ENCODE measurements at places on chromosomes 4 and X.

DNA sequence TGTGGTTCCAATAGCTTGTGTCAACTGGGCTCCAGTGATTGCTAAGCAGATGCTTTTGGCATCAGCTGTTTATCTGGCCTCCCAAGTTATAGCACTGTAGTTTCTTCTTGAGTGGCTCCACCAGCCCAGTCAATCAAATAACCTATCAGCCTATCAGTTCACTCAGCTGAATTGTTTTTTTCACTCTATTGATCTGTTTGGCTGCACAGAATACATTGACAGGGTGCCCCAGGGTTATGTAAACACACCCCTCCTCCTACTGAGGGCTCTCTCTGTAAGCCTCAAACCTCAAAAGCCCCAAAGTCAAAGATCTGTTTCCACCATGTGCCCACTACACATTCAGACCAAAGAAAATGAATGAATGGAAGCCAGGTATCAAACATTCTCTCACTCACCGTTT is 214.0 kb downstream of the HS6ST2 start:
- no peak for DNase-seq

DNA sequence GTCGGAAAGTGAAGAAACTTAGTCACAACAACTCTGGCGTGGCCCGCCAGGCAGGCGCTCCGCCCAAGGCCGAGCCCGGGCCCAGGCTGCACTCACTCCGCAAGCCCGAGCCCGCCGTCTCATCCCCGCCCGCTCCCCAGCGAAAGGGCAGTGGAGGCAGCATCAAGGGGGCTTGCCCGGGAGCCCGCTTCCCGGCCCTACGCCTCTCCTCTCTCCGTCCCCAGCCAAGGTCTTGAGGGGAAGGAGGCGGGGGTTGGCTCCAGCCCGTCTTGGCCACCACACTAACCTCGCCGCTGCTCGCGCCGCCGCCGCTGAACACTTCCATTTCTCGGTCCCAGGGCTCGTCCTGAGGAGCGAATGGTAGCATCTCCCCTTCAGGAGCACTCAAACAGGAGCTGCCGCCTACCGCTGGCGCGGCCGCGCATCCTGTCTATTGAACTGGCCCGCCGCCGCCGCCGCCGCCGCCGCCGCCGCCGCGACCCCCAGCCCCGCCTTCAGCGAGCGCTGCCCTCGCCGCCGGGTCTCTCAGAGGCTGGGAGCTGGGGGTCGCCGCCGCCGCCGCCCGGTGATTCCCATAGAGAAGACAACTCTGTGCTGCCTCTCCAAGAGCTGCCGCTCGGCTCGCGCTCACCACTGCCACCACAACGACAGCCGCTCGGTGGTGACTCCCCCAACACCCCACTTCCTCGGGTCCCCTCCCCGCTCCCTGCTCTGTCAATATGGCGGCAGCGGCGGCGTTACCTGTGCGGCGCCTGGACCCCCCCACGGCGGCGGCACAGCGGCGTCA is at the start of gene RPS6KA6:
Gene RPS6KA6, minus strand, starts transcription at position 667 of the 787 bp plus-strand sequence. Its CDS starts 300 bp downstream, at position 367.
- peak; percentile 4 for DNase-seq

DNA sequence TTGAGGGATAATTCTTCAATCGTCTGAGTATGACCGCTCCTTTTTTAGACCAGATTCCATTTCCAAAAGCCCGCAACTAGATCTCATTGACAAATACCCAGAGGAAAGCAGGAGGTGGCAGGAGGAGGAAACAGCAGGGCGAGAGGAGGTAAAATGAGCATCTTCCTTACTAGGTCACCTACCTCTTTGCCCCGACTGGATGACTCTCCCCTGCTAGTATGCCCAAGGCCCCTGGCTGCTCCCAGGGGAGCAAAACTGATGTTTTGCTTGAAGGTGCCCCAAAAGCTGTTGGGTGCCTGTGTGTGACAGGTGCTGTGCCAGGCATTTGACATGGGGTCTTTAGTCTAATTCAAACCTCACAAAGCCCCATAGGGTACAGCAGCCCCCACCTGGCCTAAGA is 48.9 kb downstream of the C4orf50 start:
- no peak for DNase-seq

- DNase-seq = no peak
Measured at GRCh38 chr4:24515698-24516097, 68.7 kb downstream of the DHX15 start.

DNA sequence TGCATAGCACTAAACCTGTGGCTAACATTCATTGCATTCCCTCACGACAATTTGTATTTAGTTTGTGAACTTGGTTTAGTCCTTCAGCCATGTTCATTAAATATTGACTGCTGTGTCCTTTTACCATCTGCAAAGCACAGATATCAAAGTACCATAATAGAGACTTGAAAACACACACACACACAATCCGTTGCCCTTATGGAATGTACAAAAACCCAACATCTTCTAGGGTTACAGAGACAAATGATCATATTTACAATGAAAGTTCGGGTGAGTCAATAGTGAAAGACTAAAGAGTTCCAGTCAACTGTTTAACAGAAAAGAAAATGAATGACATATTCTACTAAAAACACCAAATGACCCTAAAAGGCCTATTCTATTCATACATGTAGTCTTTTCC is 50.8 kb upstream of the TXK start:
- no peak for DNase-seq

- no peak for DNase-seq
Measured at GRCh38 chr4:139817657-139818452, 152.2 kb downstream of the MGST2 start.

DNA sequence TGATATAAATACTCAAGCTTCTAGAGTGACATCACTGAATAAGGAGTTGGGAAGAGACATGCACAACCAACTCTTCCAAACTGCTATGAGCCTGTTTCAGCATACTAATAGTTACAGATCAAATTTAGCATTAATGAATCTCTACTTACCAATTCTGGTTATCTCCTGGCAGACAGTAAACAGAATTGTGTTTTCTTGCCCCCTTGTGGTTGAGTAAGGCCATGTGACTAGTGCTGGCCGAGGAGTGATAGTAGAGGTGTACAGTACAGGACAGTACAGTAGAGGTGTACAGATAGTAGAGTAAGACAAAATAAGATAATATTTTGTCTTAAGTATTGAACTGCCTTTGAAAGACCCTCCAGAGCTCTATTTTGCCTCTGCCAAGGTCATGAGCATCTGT is 681.4 kb downstream of the GABRG1 start:
- no peak for DNase-seq

- DNase-seq = no peak
Measured at GRCh38 chr4:164904336-164904735, 27.4 kb downstream of the APELA start.

- DNase-seq = no peak
Measured at GRCh38 chrX:107547621-107548020, 80.7 kb upstream of the PRPS1 start.

DNA sequence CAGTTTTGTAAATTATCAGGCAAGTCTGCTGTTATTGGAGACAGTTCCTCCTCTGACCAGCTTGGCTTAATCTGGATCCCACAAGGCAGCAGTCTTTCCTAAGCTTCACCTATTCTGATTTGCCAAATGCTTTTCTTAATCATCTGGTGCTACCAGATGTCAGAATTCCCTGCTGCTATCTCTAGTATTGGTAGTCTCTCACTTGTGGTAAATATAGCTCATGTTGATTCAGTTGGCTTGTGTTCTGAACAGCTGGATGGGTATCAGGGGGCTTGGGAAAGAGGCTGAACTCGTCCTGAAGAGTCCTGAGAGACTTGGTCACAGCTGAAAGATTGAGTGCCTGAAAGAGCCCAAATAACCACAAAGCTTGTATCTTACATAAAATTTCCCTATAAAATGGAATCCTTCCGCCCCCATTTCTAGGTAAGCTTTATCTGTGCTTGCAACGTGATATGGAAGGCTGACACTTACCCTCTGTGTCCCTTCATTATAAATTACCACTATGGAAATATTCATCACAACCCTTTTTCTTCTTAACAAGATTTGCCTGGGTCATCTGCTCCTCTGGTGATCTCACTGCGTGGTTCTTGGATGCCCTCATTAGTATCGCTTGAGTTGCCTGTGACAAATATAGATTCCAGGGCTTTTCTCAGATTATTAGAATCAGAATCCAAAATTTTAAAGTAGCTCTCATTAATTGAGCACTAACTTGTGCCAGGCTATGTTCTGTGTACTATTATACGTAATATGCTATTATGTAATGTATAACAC is 104.1 kb upstream of the GPRIN3 start:
- DNase-seq = no peak

DNA sequence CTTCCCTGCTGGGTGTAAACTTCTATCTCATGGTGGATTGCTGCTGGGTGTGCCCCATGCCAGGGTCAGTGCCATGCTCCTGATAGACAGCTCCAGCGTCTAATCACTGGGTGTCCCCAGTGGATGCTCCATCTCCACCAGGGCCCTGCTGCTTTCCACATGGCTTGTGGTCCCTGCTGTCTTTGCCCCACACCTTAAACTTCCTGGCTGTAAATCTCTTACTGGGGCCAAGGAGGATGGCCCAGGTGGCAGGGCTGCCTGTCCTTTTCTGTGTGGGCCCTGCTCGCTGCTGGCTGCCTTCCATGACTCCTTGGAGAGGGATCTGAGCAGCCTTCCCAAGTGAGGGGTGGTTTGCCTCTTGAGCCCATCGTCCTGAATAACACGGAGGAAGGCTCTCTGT is 51.8 kb downstream of the RGS12 start:
- no peak for DNase-seq

DNA sequence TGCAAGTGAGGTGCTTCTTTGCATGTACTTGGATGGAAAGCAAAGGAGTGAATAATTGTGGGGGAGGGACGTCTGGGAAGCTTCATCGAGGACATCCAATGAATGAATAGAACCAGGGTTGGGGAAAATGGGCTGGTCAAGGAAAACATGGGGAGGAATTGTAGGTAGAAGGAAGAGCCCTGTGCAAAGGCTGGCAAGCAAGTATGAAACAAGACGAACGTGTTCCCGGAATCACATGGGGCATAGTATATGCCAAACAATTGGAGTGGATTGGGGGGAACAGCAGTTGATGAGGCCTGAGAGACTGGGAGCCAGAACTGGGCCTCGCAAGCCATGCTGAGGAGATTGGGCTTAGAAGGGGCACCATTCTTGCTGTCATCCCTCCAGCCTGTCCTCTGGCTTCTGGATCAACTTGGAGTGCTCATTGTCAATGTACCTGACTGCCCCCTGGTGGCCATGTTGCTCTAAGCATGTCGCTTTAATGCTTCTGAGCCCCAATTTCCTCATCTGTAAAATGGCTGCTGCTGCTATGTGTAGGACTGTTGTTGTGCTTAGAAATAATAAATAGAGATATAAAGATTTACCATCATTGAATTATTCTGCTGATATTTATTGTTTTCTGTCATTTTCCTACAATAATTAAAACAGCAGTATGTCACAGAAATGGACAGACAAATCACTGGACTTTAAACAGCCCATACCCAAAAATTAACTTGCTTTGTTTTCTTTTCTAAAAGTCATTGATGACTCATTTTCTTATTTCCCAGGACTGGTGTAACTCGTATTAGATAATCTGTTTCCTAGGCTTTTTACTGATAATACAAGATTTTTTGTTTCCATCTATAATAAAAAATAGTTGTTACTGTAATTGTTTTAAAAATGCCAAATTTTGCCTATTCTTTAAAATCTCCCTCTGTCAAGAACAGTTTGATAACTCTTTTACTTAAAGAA is 66.4 kb downstream of the JADE3 start:
- DNase-seq = peak; percentile 4

DNA sequence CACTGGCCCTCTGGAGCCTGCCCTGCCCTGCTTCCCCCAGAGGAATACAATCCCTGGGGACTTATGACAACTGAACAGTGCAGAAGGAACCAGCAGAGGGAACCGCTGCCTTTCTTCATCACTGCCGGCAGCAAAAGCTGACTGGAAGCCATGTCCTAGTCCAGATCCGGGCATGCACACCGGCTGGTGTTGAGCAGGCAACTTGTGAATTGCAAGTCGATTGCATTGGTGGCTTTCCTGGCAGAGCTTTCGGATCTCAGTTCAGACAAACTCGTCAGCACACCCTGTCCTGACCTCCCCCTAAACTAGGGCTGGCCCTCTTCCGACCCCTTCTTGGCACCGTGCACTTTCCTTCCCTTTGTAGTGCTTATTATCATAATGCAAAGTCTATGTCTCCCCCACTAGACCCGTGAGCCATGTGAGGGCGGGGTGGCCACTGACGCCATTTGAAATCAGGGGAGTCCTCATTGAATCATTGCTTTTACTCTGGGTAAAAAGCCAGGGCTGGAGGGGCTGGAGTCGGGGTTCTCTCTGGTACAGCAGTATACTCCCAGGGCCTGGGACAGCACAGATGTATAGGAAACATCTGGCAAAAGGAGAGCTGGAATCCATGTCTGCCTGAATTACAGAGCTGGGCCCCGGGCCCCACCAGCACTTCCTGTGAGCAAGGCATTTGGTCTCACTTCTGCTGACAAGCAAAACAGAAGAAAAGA is 1.8 kb downstream of the ARHGAP4 start:
- no peak for DNase-seq

GRCh38 chr4:5256421-5256820 is 205.1 kb downstream of the STK32B start:
- DNase-seq = no peak

- DNase-seq = no peak
Measured at GRCh38 chrX:7088968-7089615, 58.4 kb upstream of the STS start.

- DNase-seq = no peak
Measured at GRCh38 chr4:123246085-123246484, 150.5 kb upstream of the SPRY1 start.

DNA sequence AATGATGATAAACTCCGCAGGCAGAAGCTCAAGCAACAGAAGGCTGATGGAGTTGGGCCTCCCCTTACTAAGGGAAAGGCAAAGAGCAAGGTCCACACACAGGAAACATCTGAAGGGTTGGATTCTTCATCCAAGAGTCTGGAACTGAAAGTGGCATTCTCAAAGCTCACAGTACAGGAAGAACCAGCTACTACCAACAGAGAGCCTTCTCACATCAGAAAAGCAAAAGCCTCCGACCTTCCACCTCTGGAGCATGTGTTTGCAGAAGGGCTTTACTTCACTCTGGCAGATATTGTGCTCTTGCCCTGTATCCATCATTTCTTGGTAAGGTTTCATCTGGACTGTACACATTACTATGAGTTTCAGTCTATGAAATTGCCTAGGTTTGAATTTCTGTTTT is 10.6 kb downstream of the GSTCD start:
- no peak for DNase-seq

DNA sequence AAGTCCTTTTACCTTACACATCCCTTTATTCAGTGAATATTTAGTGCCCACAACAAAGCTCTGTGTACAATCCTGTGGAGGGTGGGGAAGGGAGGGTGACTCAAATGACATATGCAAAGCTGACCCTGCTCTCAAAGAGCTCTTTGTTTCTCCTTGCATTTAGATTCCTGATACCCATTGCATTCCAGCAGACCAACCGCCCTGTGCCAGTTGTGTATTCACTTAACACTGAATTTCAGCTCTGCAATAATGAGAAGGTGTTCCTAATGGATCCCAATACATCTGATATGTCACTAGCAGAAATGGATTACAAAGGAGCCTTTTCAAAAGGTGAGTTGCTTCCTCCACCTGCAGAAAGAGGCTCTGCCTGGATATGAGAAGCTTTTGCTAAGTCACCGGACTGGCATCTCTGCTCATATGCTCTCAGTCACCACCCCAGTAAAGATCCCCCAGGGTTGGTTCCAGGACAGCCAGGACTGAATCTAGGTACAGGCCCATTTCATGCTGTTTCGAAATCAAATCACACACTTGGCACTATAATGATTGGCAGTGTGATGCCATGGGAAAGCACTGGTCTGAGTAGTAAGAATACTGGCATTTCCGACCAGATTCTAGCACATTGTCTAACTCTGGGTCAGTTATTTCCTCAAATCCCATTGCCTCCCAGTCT is 17.1 kb upstream of the ANXA3 start:
- no peak for DNase-seq

GRCh38 chr4:29262986-29263385 is 1457.2 kb upstream of the PCDH7 start:
- DNase-seq = no peak

- DNase-seq = no peak
Measured at GRCh38 chr4:152691761-152692160, 12.0 kb upstream of the TMEM154 start.
